ENCODE measurements at places on chromosomes 16 and 17.

- no peak for DNase-seq
Observed at GRCh38 chr17:33522623-33523022, 229.5 kb upstream of the ASIC2 start.

DNA sequence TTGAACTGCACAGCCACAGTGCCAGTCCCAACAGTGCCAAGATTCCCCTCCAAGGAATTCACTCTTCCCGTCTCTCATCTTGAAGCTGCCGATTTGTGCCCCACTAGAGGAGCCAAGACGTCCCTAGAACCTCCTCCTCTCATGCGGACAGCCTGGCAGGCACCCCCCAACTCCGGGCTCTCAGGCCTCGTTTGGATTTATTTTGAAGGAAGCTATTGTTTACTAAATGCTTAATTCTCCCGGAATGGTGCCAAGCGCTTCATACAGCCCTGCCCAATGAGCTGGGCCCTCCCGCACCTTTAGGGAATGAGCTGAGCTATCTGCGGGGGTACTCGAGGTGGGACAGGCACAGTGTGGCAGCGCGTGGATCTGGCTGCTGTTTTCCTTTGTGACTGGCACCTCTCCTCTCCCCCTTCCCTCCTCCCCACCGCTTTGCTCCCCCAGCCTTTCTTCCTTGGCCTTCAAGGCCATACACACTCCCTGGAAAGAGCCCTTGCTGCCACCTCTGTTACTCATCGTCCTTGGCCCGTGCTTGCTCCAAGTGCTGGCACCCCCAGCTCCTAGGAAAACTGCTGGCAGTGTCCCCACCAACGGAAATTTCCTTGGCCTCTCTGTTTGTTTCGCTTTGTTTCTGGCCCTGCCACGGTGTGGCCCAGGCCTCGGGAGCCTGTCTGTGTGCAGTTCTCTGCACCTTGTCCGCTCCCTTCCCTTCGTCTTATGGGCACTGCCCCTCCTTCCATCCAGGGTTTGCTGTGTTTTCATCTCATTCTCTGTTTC is 49.9 kb upstream of the CDR2 start:
- no peak for DNase-seq

DNA sequence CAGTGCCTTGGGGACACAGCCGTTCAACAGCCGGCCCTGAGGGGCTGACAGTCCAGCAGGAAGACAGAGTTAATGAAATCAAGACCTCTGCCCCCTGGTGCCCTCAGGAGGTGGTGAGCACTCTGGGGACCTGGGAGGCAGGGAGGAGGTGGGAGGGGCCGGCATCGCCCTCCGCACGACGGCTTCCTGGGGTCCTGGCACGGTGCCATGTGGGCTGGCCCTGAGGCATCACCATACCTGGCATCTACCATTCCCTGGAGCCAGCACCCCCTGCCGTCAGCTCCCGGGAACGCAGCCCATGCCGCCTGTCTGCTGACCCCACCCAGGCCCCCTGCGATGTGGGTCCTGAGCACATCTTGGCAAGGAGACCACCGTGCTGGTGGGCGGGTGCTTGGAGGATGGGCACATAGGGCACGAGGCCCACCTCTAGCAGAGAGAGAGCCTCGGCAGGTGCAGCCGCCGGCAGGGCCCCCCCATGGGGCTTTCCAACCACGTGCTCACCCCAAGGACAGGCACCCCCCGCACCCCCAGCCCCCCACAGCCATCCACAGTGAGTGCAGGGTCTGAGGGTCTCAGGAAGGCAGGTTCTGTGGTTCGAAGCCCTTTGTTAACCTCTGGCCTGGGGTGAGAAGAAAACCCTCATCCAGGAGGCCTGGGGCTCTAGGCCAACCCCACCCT is 52.5 kb downstream of the ZFPM1 start:
- peak; percentile 93 for DNase-seq

DNA sequence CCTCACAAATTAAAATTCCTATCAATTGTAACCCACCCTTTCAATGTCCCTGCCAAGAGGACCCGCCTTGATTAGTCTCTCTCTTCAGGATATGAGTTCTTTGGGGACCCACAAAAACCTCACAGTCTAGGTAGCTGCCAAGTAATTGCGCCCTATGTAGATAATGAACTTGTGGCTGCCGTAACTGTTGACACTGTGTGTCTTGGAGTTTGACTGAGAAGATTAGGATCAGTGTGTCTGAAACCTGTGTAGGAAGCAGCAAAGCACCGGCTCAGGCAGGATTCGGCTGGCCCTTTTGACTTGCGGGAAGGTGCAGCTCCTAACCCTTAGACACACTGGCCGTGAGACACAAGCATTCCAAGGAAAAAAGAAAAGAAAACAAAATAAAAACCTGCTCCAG is 17.8 kb upstream of the SLC6A4 start:
- DNase-seq: no peak
